Uterus (tissue), 4 donors: ENCODE measurements at places on chromosomes 3 and 15. TPM values are rescaled to one million over a fixed set of nuclear protein-coding genes. Genes with fewer than 3 reads are reported as not detected.

- H3K36me3 ChIP-seq = no peaks in the 10 kb centered on the region
- H3K4me1 ChIP-seq = no peaks in the 10 kb centered on the region
- no peak for DNase-seq
- no peak overlapping the region for H3K27ac ChIP-seq
- H3K4me3 ChIP-seq = no peak overlapping the region
- H3K27me3 ChIP-seq = no peaks in the 10 kb centered on the region
Observed at GRCh38 chr15:32972686-32973085, 221.8 kb downstream of the FMN1 start.

- DNase-seq = no peak
- H3K4me1 ChIP-seq = no peaks in the 10 kb centered on the region
- no peak overlapping the region for H3K4me3 ChIP-seq
Observed at GRCh38 chr15:55695432-55695831, 47.5 kb downstream of the PRTG start.

DNA sequence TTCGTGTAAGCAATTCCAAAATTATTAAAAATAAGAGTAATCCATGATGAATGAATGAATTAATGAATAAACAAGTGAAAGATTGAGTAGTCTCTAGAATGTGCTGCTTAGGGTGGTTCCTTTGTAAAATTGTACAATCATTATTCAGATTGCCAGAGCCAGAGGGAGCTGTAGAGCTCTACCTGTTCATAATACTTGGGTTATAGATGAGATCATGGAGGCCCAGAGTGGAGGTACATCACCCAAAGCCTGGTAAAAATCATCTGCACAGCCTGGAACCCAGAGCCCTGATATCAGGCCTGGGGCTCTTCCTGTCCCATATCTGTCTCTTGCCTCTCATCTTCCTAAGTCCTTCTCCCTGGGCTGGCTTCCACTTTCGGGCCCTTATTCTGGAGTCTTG lies 297.2 kb downstream of the RPLP1 start:
- H3K4me3 ChIP-seq = no peak overlapping the region
- H3K27me3 ChIP-seq = no peaks in the 10 kb centered on the region
- no peaks in the 10 kb centered on the region for H3K4me1 ChIP-seq
- no peaks in the 10 kb centered on the region for H3K36me3 ChIP-seq

DNA sequence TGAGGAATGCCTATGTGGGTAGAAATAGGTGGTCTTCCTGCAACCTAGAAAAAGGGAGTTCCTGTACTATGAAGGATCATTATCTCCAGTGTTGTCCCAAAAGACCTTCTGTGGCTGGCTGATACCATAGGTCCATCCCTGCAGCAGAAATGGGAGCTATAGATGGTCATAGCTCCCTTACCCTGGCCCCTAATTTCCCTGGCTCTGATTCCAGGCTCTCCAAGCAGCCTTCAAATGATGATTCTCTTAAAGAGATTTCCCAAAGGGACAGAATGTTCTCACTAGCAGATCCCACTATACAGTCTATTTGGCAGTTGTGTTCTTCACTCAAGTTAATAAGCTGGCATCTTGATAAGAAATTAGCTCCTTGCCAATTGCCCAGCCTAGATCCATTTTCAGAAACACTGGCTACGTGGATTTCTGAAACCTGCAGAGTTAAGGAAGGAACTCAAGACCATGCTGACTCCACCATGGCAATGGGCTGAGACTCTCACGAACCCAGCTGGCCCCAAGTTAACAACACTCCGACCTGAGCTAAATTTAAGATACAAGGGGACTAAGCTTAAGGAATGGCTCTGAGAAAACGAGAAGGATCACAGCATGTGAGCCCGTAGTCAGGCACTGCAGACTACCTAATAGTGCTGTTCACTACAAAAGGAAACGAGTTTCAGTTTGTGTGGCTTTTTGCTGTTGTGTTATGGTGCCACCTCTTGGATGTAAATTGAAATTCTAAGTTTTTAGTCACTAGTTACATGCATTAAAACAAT lies 11.4 kb downstream of the C15orf40 start:
- H3K27me3 ChIP-seq = no peaks in the 10 kb centered on the region
- H3K27ac ChIP-seq = peak overlapping the region; percentile 30
- DNase-seq = no peak
- no peaks in the 10 kb centered on the region for H3K36me3 ChIP-seq
- no peak overlapping the region for H3K4me3 ChIP-seq

The ALDH1A2 gene
- total RNA-seq = 128 TPM

The SH3GL3 gene
- not detected for total RNA-seq
